ENCODE measurements at places on chromosomes 12 and 14.

DNA sequence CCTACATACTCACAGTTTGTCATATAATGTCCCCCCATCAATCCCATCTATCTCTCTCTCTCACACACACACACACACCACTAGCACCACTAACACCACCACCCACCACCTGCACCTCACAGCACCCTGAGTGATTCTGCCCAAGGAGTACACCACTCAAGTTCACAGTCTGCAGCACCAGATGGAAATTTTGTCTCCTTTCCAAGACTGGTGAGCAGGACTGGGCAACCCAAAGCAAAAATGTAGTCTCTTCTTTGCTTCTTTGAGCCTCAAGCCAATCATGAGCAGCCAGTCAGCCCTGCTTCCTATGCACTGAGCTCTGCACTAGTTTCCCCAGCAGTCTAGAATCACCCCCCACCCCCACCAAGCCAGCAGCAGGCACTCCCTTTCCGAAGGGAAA is 15.0 kb upstream of the ARMH4 start:
- DNase-seq, result no peak

DNA sequence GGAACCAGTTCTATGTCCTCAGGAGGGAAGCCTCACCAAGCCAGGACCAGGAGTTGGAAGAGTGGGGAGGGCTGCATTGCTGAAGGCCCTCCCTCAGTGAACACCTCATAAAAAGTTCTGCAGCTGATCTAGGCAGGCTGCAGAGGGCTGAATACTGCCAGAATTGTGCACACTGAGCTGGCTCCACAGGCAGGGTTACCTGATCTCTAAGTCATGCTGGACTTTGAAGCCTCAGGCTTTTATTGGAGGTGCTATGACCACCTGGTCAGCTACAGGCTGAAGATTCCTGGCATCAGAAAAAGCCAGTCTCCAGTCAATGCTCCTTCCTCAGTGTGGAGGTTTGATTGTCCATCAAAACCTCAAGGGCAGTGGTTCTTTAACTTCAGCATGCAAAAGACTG is 39.7 kb downstream of the FOS start:
- no peak for DNase-seq

- no peak for DNase-seq
Measured at GRCh38 chr14:96201965-96202364, 2.7 kb upstream of the BDKRB2 start.

GRCh38 chr14:99663386-99664057 is 18.6 kb downstream of the HHIPL1 start:
- no peak for DNase-seq

DNA sequence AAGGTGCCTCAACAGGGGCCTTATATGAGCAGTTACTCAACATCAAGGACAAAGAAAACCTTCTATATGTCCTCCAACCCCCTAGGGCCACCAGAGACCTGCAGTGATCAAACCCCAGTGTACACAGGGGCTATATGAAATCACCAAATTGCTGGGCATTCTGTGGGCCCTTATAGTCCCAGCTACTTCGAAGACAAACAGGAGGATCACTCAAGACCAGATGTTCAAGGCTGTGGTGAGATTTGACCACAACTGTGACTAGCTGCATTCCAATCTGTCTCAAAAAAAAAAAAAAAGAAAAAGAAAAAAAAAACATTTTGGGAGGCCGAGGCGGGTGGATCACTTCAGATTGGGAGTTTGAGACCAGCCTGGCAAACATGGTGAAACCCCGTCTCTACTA is 51.0 kb upstream of the PRB2 start:
- DNase-seq, result no peak

GRCh38 chr14:102949062-102949800 is 26.8 kb downstream of the AMN start:
- DNase-seq, result no peak

DNA sequence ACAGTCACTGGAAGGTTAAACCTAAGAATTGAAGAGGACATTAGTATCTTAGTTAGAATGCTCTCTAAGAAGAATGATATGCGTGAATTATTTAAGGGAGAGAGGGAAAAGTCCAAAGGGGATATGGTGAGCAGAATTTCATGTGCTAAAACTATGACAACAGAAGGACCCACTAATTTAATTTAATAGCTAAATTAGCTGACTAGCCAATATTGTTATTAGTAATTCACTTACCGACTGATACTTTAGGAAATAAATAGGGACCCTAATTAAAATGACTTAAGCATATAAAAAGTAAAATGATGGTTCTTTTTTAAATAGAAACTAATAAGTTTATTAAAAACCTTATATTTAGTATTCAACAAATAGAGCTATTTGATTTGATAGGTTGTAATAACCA is 179.6 kb downstream of the RASSF9 start:
- no peak for DNase-seq

GRCh38 chr12:14290951-14291350 is 74.5 kb upstream of the ATF7IP start:
- DNase-seq, result no peak

DNA sequence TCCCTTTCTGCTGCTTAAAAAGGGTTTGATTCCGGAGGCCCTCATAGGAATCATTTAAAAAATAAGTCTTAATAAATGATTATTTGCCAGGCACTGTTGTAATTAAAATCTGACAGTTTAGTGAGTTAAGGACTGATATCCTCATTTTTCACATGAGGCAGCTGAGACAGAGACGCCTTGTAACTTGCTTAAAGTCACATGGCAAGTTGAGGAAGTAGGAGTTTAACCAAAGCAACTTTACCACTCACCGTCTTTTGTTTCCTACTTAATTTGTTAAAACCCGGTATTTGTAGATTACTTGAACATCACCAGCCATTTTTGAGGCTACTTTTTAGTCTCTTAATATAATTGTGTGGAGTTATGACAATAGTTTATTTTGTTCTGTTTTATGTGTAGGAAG is 2.4 kb downstream of the TIGAR start:
- DNase-seq, result no peak

DNA sequence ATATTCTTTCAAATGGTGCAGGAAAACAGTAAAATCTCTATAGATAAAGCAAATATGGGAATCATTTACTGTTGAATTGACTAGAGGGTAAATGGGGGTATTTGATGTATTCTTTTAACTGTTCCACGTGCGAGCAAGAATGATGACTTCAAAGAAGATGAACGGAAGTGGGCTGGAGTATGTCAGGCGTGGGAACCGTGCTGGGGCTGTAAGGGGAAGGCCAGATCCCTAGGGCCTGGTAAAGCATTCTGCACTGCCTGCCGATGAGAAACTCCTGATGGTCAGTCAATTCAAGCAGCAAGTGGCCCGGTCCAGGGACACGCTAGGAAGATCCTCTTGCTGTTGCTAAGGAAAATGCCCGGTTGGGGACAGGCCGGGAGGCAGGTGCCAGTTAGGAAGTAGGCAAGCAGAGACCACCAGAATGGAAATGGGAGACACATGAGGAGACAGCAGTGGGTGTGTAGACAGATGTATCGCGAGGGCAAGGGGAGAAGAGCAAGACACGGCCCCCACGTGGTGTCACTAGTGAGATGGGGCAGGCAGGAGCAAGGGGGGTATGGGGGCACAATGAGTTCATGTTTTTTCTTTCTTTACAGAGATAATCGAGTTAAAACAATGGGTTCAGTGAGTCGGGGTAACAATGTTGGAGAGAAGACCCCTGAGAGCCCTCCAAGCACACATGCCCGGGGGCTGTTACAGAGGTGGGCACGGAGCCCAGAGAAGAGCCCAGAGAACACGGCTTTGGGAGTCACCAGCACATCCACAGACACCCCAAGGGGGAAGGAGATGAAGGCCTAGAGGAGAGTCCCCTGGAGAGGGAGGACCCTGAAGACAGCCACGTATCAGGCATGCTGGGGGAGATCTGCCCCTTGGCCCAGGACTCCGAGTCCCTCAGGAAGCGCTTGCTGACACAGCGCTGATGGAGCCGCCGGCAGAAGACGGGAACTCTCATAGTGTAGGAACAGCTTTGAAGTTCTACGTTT is 37.2 kb downstream of the FBXO21 start:
- DNase-seq, result no peak

DNA sequence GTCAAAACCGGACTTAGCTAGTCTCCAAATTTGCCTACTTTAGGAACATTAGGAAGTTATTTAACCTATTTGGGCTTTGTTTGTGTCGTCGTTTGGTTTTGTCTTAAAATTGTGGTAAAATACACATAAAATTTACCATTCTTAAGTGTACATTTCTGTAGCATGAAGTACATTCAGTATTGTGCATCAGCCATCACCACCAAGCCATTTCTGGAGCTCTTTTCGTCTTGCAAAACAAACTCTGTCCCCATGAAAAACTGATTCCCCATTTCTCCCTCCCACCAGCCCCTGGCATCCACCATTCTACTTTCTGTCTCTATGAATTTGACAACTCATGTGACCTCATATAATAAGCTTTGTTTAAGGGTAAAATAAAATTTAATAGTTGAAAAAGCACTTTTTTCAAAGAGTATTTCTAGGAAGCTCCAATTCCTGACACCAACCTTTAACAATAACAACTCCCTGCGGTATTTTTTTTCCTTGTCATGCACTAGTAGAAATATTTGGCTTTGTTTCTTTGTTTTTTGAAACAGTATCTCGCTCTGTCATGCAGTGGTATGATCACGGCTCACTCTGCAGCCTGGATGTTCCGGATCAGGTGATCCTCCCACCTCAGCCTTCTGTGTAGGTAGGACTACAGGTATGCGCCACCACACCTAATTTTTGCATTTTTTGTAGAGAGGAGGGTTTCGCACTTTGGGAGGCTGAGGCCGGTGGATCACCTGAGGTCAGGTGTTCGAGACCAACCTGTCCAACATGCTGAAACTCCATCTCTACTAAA is 3.6 kb upstream of the UBC start:
- no peak for DNase-seq

DNA sequence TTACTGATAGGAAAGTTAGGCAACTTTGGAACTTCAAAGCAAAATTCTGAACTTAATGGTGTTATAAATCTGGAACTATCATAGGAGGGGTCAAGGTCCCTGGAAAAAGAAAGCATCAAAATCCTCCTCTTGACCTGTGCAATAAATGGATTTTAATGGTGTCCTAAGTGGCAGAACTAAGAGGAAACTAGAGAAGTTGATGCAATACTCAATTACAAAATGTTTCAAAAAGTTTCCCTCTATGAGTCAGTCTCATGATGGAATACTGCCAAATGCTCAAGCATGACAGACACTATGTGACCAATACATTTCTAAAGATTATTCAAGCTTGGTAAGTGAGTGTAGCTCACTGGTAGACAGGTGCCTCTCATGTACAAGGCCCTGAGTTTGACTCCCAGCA is 47.7 kb upstream of the ERGIC2 start:
- DNase-seq, result no peak

DNA sequence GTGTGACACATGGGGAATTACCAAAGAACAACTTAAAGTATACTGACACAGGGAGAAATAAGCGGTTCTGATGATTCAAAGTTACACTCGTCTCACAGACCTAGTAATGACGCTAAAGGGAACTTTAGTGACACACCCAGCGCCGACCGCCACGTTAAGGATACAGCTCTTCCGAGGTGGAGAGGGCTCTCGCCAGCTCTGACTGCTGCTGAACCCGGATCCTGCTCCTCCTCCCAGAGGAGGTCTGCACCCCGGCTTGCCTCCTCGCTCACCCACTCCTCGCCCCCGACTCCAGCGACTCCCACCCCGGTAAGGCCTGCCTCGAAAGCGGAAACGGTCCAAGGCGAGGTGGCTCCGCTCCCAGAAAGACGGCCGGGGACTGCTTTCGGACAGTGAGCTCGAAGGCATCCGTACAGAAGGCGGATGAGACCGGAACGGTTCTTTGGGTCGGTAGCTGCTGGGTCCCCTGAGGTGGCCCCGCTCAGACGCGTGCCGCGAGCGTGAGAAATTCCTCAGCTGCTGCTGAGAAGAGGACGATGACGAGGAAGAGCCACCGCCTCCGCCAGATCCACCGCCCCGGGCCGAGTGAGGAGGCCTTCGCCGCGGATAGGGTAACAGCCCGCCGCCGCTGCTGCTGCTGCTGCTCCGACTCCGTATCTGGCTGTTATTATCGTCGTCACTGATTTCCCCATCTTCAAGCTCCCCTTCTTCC is 643 bp downstream of the ZFC3H1 start:
- no peak for DNase-seq

DNA sequence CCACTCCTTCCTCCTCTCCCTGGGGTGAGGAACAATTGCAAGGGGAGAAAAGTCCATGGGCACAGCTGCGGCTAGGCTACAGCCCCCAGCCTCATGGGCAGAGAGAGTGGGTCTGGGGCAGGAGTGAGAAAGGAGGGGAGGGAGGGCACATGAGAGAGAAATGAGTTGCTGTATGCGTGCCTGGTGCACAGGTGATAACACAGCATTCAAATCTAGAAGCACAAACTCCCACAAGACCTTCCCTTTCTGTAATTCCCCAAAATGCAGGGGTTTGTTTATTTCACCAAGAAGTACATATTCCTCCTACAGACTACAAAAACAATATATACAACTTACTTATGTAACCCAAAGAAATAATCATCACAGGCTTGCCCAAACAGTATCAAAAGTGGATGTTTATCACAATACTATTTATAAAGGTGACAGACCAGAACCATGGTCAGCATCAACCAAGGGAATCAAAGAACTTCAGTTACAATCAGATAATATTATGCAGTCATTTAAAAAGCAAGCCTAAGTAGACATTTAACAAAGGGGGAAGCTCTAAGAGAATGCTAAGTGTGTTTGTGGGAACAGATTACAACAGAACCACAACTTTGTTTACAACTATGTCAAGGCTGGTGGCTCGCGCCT is 54.2 kb downstream of the ITPK1 start:
- DNase-seq, result no peak

- no peak for DNase-seq
Measured at GRCh38 chr12:87985069-87985675, 44.0 kb downstream of the C12orf50 start.

- DNase-seq, result no peak
Measured at GRCh38 chr12:23704992-23705943, 244.2 kb downstream of the SOX5 start.

- DNase-seq, result no peak
Measured at GRCh38 chr14:100065942-100066574, 836 bp downstream of the EVL start.

DNA sequence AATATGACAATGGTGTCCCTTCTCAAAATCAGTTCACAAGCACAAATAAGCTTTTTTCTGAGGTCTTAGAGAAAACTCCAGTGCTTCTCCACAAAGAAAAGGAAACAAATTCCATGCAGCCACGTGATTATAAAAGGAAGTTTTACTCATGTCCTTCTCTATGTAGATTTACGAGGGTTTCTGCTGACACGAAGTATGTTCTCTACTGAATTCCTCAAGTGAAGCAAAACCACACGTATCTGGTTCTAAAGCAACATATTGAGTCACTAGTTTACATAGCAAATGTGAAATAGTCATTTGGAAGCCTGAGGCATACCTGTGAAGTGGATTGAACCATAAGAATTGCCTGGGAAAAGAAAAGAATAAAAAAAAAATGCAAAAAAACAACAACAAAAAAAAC is 31.9 kb downstream of the BMP4 start:
- no peak for DNase-seq

GRCh38 chr14:103360548-103360947 is 24.7 kb upstream of the MARK3 start:
- no peak for DNase-seq

DNA sequence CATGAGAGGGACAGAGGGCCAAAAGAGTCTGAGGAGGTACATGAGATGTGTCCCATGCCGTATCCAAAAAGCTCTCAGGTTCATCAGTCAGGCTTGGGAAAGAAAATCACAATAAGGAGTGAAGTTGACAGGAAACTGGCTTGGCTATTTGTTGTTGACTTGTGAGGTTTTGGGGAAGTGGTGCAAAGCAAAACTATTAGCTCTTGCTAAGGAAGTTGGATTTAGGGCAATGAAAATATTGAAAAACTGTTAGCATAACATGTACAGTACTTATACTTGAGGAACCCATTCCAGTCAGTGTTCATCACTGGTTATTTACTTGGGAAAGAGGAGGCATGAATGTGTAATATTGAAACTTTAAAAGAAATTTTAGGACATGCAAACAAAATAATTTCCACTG is 145.9 kb downstream of the DUSP6 start:
- no peak for DNase-seq
